ENCODE measurements at places on chromosomes 1 and 21.

GRCh38 chr1:205351984-205352713 lies 4.6 kb downstream of the KLHDC8A start:
- no peak for DNase-seq

DNA sequence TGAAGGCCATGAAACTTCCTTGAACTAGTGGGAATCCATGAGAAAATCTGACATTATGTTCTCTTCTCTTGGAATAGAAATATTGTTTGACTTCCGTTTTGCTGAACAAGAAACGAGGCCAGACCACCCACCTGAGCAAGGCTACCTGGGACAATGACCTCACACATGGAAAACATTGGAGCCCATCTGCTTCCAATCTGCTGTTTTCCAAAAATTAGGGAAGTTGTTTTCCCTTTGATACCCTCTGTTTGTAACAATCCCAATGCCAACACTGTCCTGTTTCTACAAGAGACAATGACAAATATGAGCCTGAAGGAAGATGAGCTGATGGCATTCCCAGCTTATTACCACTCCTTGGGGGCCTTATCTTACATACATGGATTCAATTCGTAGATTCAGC lies 29.4 kb downstream of the OR2C3 start:
- no peak for DNase-seq

DNA sequence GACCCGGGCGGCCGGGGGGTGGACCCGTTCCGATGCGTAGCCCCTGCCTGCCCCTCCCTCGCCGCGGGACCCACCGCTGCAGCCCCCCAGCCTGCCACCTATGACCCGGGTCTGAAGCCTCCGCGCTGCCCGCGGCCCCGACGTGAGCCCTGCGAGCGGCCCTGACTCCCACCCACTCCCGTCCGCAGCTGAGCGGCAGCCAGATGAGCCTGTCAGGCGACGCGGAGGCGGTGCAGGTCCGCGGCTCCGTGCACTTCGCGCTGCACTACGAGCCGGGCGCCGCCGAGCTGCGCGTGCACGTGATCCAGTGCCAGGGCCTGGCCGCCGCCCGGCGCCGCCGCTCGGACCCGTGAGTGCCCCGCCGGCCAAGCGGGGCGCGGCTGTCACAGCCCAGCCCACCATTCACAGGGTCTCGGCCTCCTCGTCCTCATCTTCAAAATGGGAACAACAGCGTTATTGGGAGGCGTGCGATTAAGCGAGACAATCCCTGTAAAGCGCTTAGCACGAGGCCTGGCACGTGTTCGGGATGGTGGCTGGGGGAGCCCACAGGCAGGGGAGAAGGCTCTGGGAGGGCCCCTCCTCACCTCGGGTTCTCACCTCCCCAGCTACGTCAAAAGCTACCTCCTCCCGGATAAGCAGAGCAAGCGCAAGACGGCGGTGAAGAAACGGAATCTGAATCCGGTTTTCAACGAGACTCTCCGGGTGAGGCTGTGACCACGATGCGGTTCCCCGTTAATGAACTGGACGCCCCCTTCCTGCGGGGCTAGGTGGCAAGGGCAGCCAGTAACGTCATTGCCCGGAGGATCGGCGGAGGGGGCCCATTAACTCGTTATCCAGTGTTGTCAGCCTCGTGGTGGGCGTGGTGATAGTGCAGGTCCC lies 8.2 kb downstream of the SYTL1 start:
- DNase-seq = no peak

- no peak for DNase-seq
These were observed 41.9 kb downstream of the LPGAT1 start for GRCh38 chr1:211788626-211789025.

DNA sequence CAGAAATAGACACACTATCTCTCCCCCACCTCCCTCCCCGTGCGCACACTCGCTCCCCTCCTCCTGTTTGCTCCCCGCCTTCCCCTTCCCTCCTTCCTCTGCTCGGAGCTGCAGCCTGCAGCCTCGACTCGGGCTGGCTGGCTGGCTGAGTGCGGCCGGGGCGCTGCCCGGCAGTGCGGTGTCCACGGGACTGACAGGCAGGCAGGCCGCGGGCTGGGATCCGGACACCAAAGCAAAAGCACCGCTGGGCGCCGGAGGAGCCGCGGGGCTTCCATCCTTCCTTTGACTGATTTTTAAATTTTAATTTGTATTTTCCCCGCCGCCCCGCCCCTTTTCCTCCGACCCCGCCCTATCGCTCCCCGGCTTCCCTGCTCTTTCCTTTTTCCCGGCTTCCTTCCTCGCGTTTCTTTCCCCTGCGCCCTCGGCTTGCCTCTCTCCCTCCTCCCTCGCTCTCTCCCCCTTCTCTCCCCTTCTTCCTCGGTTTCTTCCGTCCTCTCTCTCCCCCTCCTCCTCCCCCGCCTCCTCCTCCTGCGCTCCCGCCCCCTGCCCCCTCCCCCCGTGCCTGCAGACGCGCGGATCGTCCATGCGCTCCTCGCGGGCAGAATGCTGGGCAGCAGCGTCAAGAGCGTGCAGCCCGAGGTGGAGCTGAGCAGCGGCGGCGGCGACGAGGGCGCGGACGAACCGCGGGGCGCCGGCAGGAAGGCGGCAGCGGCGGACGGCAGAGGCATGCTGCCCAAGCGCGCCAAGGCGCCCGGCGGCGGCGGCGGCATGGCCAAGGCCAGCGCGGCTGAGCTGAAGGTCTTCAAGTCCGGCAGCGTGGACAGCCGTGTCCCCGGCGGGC lies 109.4 kb downstream of the NAV1 start:
- no peak for DNase-seq

DNA sequence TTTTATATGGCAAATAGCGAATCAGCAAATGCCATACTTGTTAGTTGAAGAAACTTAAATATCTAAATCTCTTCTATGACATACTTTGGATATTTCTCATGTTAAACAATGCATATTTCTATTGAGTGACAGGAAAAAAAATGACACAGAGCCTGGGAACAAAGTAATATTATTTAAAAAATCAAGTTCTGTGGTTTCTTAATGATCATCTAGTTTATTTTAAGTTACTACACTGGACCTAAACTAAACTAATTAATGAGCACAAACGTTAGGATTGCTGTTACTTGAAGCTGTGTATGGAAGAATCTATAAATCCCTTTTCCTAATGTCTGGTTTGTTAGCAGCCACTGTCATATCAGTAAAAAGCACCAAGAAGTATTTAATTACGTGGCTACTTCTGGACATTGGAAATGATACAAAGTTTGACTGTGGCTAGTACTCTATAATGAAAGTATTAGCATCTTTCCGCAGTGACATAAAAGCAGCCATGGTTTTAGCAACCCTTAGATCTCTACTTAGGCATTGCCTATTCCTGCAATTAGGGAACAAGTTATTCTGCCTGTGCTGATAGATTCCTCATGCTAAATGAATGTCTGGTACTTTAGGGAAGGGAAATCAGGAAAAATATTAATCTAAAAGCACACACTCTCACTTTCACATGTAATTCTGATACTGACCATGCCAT lies 981.7 kb upstream of the B3GALT2 start:
- DNase-seq = no peak

DNA sequence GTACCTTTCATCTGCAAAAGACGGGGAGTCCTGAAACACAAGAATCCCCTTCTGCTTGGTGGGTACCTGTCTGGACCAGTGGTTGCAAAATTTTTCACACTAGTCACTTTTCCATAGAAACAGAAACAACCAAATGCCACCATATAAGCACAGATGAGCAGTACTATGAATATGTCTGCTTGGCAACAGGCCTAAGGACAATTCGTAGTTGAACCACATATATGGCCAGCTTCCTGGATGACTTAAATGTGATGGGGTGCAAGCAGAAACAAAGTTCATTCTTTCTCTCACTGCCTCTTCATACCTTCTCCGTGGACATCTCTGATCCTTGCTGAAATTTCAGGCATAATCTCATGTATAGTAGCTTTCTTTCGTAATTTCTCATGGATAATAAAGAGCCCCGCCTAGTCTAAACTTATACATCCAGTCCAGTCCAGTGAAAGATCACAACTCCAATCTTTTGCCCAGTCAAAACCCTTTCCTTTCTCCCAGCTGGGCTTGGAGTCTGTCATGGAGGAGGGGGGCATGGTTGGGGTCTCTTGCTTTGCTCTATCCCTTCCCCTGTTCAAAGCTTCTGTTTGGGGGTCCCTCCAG lies 7.0 kb downstream of the FCAMR start:
- DNase-seq = no peak

GRCh38 chr21:38267136-38267755 lies 10.5 kb downstream of the KCNJ15 start:
- no peak for DNase-seq

GRCh38 chr1:100834777-100835660 lies 59.6 kb downstream of the EXTL2 start:
- no peak for DNase-seq

GRCh38 chr1:198788561-198789064 lies 149.8 kb downstream of the PTPRC start:
- no peak for DNase-seq

Measured in T follicular helper cell (primary cell).